Aorta (tissue), 5 donors: ENCODE measurements at places on chromosomes 12 and 14. TPM values are rescaled to one million over a fixed set of nuclear protein-coding genes. Genes with fewer than 3 reads are reported as not detected.

- H3K4me1 ChIP-seq: no peaks in the 10 kb centered on the region
- no peak for DNase-seq
- H3K27ac ChIP-seq: no peak overlapping the region
- no peaks in the 10 kb centered on the region for H3K36me3 ChIP-seq
Observed at GRCh38 chr14:29348504-29348903, 579.1 kb downstream of the PRKD1 start.

DNA sequence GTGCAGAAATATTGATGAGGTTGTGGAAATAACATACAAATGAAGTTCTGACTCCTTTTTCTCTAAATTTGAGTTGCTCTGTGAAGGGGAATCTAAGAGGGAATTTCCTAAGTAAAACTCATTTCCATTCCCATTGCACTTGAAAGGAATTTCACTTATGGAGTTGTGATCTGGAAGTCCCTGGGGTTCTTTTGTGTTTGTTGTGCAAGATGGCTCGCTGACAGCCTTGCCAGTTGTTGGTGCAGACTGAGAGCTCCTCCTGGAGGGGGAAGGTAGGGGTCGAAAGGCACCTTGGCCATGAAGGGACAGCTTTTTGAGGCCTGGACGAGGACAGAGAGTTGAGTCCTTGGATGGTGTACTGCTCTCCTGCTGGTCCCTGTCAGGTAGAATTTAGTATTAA, 72.0 kb downstream of the C12orf56 start:
- no peak overlapping the region for H3K27ac ChIP-seq
- no peak for DNase-seq
- no peaks in the 10 kb centered on the region for H3K36me3 ChIP-seq
- H3K27me3 ChIP-seq: no peaks in the 10 kb centered on the region
- H3K4me1 ChIP-seq: no peaks in the 10 kb centered on the region

DNA sequence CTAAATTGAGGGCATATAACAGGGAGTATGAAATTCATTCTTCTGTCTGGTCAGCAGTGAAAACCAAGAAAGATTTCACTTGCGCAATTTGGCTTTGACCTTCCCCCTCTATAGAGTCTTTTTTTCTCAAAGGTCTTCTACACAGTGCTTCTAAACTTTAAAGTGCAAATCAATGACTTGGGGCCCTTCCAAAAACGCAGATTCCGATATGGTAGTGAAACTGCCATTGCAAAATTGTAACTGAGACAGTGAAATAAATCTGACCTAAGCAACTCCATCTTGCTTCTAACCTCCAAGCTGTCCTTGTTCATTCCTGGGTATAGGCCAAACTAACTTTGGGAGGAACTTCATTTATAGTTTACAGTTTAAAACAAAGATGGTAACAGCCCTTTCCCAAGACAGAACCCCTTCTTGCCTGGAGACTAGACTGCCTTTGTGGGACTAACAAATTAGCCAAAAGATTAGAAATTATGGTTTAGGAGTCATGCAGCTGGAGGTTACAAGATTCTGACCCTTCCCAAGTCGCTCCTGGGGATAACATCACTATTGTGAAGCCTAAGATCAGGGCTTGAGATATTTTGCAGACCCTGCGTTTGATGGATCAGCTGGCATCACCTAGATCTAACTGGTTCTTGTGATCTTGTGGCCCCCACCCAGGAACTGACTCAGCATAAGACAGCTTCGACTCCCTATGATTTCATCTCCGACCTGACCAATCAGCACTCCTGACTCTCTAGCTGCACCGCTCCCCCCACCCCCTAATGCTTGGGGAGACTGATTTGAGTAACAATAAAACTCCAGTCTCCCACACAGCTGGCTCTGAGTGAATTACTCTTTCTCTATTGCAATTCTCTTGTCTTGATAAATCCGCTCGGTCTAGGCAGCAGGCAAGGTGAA, 5.0 kb downstream of the SLC25A21 start:
- DNase-seq: no peak
- H3K36me3 ChIP-seq: no peaks in the 10 kb centered on the region
- no peak overlapping the region for H3K4me3 ChIP-seq
- H3K27ac ChIP-seq: no peak overlapping the region

TDG gene
- total RNA-seq: 20.4 TPM

DNA sequence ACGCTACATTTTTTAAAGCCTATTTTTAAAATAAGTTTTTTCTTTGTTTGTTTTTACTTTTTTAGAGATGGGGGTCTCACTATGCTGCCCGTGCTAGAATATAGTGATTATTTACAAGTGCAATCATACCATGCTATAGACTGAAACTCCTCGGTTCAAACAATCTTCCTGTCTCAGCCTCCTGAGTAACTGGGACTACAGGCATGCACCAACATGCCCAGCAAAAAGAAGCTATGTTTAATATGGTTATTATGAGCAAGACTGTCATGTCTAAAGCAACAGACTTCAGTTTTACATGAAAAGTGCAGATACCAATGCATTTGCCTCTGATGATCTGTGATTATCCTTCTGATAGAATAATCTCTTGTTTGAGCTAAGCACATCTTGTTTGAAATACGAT, 45.6 kb upstream of the SGPP1 start:
- no peak for DNase-seq
- H3K27ac ChIP-seq: no peak overlapping the region
- H3K36me3 ChIP-seq: no peaks in the 10 kb centered on the region

DNA sequence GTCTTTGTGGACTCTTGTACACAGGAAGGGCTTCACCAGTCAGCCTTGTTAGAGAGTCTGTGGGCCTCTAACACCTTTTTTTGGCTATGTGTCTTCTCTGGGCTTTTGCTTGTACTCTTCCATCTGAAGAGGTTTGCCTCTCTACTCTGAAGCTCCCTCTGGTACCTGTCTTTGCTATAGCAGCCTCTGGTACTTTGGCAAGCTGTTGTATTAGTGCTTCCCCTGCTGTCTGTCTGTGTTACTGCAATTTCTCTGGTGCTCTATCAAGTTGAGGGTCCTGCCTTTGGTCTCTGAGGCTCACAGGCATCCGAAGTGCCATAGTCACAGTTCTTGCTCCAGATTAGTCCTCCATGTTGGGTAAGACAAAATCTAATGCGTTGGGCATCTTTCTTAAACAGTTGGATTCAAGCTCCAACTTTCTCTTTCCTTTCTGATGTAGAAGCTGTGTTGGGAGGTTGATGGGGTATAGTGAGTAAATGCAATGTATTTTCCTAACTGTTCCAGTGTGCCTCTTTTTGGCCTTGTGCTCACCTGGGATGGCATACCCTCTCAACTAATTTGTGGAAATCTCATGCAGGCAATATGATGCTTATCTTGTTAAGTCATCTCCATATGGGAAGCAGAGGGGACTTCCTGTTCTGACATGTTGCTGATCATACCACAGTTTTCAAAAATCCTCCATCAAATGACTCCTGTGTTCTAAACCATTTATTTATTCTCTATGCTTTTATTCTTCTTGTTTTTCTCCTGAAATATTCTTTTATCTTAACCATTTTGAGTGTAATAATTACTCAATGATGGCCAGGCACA, 88.8 kb downstream of the ATF7IP start:
- no peaks in the 10 kb centered on the region for H3K27me3 ChIP-seq
- no peaks in the 10 kb centered on the region for H3K36me3 ChIP-seq
- no peaks in the 10 kb centered on the region for H3K4me1 ChIP-seq
- H3K27ac ChIP-seq: no peak overlapping the region

- no peak overlapping the region for H3K4me3 ChIP-seq
- no peaks in the 10 kb centered on the region for H3K4me1 ChIP-seq
- DNase-seq: no peak
- H3K27ac ChIP-seq: no peak overlapping the region
- no peaks in the 10 kb centered on the region for H3K27me3 ChIP-seq
Observed at GRCh38 chr12:52579468-52580465, 6.1 kb upstream of the KRT74 start.

CAPS2 gene
- total RNA-seq: 33.9 TPM

- DNase-seq: no peak
- H3K4me3 ChIP-seq: no peak overlapping the region
- no peaks in the 10 kb centered on the region for H3K4me1 ChIP-seq
Observed at GRCh38 chr14:94180655-94181271, 6.6 kb downstream of the PPP4R4 start.

- no peak overlapping the region for H3K27ac ChIP-seq
- no peaks in the 10 kb centered on the region for H3K27me3 ChIP-seq
- H3K4me1 ChIP-seq: no peaks in the 10 kb centered on the region
- no peaks in the 10 kb centered on the region for H3K36me3 ChIP-seq
- H3K4me3 ChIP-seq: no peak overlapping the region
Observed at GRCh38 chr14:96783915-96784224, 13.3 kb upstream of the VRK1 start.
